ENCODE measurements at places on chromosomes 12 and 14. TPM values are rescaled to one million over a fixed set of nuclear protein-coding genes. Genes with fewer than 3 reads are reported as not detected.

DNA sequence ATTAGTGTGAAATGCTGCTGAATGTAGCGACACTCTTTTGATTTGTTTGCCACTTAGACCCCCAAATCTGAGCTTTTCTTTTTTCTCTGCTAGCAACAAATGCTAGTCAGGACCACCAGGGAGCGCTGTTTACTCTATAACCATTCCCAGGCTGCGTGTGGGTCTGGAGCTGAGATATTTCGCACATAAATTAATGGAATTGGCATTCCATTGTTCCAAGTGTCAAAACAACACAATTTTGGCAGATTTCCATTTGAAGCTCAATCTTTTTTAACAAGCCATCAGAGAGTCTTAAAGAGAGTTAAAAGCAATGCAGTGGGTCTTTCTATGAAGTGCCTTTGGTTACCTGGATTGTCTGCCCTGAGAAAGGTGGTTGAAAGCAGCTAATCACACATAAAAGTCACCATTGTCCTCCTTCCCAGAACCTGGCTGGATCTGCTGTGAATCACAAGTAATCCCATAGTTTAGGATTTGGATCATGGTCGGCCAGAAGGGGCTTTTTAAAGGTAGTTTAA lies 7.4 kb upstream of the TMEM132C start:
- DNase-seq, result peak; percentile 52

GRCh38 chr12:74889073-74889472 lies 320.6 kb downstream of the KCNC2 start:
- DNase-seq, result no peak

GRCh38 chr12:72673853-72674252 lies 401.7 kb downstream of the TRHDE start:
- no peak for DNase-seq

DNA sequence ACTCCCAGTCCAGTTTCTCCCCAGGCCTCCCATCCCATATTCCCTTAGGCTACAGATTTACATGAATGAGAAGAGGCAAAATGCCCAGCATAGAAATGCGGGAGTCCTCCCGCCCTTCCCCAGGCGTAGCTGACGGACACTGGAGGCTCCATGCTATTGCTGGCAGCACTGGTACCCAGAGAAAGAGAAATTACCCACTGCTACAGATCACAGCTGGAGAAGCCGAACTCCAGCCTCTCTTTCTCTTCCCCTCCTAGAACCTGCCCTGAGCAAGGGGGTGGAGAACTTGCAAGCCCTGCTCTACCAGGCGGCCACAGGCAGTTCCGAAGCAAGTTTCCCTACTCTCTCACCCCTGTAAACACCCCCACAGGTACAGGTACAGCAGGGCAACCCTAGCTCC lies 3.6 kb downstream of the LTBR start:
- DNase-seq, result no peak

DNA sequence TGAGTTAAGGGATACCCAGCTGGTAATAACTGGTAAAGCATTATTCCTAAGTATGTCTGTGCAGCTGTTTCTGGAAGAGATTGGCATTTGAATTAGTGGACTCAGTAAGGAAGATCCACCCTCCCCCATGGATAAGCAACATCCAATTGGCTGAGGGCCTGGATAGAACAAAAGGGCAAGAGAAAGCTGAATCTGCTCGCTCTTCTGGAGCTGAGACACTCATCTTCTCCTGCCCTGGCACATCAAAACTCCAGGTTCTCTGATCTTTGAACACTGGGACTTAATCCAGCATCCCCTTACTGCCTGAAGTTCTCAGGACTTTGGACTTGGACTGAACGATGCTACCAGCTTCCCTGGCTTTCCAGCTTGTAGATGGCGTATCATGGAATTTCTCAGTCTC lies 63.1 kb upstream of the CNOT2 start:
- DNase-seq, result no peak

GRCh38 chr14:22791301-22791700 lies 23.9 kb downstream of the SLC7A7 start:
- no peak for DNase-seq

GRCh38 chr12:46628176-46628575 lies 197.6 kb downstream of the SLC38A4 start:
- no peak for DNase-seq

GRCh38 chr12:12976366-12976765 lies 23.7 kb downstream of the HEBP1 start:
- no peak for DNase-seq

- DNase-seq, result no peak
Measured at GRCh38 chr14:99033951-99034350, 238.0 kb downstream of the BCL11B start.

DNA sequence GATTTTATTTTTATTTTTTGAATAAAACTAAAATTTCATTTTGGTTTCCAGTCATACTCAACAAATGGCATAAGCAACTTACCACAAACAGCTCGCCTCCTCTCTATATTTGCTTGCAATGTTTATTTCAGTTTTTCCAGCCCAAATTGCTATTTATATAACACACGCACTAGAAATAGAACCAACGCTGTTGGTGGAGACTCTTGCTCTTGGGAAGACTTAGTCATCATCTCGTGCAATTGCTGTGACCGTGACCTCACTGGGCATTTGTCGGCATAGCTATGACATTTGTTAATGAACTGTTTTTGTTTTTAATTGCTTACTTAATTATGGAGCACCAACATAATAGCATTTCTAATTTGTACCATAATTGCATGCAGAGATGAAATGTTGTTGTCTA lies 153.1 kb upstream of the OTX2 start:
- DNase-seq, result no peak

GRCh38 chr12:22163594-22163993 lies 117.6 kb downstream of the CMAS start:
- DNase-seq, result no peak

- DNase-seq, result no peak
Measured at GRCh38 chr12:29655861-29656260, 127.9 kb downstream of the TMTC1 start.

DNA sequence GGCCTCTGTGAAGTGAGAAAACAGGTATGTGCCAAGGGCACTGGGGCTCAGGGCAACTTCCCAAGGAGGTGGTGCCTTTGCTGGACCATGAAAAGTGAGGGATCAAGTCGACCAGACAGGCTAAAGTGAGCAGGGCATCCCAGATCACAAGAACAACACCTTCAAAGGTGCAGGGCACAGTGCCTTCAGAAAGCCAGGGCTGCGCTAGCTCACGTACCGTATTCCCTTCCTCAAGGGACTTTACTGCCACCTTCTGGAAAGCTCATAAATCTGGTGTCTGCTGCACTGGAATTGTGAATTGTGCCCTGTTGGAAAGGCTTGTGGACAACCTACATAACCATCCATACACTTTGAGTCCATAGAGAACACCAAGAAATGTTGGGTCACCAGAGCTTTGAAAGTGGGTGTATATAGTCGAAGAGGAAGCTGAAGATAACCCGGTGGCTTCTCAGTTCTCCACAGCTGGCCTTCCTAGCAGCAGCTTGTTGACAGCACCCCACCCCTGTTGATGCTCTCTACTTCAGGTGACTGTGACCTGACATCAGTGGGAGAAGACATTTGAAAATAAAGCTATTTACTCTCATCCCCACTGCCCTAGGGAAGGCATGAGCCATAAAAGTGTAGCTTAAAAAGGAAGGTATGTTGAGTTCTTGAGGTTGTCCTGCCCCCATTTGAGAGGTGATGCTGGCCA lies 24.5 kb downstream of the FIGNL2 start:
- peak; percentile 66 for DNase-seq

GRCh38 chr14:39374851-39375250 lies 57.4 kb downstream of the FBXO33 start:
- no peak for DNase-seq

DNA sequence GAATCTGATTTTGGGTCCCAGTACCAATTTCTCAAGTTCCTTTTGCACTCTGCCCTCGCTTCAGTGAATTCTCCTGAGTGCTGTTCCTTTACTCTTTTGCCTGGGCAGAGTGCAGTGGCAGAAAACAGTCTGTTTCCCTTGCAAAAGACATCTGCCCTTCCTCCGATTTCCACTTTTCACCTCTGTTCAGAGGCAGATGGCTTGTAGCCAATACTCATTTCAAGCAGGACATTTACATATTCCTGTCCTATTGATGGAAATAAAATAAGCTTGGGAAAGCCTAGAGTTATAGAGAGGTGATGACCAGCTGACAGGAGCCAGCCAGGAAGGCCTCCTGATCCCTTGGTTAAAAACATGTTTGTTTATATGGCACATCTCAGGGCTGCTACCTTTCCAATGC lies 111.0 kb downstream of the SLC8A3 start:
- DNase-seq, result no peak

DNA sequence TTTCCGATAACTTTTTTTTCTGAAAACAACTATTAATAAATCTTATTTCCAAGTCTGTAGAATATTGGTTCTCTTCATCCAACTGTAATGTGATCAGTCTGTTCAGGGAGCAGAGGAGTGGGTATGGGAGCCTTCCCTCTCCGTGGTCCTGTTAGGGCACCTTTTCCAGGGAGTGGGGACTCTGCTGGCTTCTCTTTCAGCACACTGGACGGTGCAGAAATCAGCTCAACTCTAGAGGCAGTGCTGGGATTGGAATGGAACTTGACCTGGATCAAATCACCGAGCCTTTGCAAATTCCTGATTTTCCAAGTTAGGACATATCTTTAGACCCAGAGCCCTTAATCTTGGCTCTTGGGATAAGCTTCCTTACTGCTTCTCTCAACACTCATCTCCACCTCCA lies 630.4 kb downstream of the DIO2 start:
- DNase-seq, result no peak

- peak; percentile 64 for DNase-seq
Measured at GRCh38 chr12:114685320-114685781, 1.4 kb upstream of the TBX3 start.

- no peak for DNase-seq
Measured at GRCh38 chr14:104798300-104799243, 2.3 kb upstream of the ZBTB42 start.

DNA sequence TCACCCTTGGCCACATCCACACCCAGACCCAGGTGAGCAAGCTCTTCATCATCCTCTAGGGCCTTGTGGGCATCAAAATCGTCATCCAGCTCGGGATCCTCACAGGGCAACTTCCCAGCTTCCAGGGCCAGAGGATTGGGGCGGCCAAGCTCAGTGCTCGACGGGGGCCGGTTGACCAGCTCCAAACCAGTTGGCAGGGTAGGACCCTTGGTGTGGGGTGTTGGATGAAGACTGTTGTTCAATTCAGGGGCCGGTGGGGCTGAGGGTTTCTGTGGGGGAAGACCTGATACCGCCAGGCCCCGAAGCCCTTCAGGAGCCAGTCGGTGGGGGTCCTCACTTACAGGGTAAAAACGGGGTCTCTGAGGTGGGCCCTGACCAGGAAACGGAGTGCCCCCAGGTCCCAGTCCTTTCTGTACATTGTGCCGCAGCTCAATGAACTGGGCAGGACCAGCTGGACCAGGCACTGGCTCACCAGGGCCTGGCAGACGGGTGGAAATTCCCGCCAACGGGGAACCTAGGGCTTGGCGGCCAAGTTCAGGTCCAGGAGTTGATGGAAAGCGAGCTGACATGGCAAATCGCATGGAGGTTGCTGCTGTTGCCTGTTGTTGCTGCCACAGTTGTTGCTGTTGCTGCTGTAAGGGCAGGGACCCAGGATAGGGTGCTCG lies 19.8 kb upstream of the PRKAG1 start:
- no peak for DNase-seq

GRCh38 chr12:19666070-19666469 lies 226.8 kb downstream of the AEBP2 start:
- no peak for DNase-seq

DNA sequence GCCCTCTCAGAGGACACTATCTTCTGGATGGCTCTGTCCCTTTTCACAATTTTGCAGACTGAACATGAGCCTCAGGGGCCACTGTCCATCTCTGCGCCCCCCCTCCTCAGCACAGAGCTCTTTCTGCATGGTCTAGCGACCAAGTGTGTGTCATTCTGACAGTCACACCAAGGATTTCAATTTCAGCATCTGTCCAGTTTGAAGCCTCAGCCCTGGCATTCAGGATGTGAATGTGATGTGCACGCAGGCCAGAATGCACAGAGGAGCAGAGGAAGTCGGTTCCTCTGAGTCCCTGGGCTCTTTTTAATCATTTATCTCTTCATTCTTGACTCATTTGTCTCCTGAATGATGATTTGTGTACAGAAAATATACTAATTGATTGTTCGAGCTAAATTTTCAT lies 102.0 kb upstream of the PWP1 start:
- no peak for DNase-seq

- no peak for DNase-seq
Measured at GRCh38 chr12:64739778-64740177, 19.4 kb downstream of the GNS start.

- peak; percentile 26 for DNase-seq
Measured at GRCh38 chr12:15227004-15227679, 5.9 kb upstream of the RERG start.

DNA sequence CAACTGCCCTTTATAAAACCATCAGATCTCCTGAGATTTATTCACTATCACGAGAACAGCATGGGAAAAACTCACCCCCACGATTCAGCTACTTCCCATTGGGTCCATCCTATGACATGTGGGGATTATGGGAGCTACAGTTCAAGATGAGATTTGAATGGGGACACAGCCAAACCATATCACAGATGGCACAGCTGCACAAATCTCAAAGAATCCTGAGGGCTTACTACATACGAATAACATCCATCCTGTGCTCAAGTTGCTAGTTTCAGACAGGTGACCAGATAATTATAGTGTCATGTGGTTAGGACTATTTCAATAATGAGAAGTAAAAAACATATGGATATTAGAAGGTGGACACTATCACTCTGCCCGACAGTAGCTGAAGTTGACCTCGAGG lies 211.2 kb downstream of the NUAK1 start:
- DNase-seq, result no peak

- DNase-seq, result no peak
Measured at GRCh38 chr12:32148372-32148771, 41.7 kb downstream of the BICD1 start.

GRCh38 chr12:53981634-53982565 lies 3.0 kb upstream of the HOXC10 start:
- DNase-seq, result no peak

DNA sequence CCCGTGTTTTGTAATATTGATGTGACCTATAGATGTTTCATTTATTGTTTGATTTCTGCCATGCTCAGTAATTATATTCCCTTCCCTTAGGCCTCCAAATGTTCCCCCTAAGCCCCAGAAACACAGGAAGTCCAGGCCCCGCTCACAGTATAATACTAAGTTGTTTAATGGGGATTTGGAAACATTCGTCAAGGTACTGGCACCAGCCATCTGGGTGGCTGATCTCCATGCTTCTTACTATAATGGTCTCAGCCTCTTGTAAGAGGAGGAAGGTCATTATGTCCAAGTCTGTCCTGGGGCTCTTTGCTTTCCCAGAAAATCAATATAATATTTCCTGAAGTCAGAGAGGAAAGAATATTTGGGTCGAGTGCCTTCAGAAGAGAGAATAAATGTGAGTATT lies 130.9 kb downstream of the KICS2 start:
- DNase-seq, result peak; percentile 9

BICDL1 gene
- 0.35 TPM for polyA plus RNA-seq

KRT86 gene
- 0.56 TPM for polyA plus RNA-seq

EGLN3 gene
- polyA plus RNA-seq, result 0.31 TPM

SCFD1 gene
- 31.4 TPM for polyA plus RNA-seq

TGM1 gene
- 3.0 TPM for polyA plus RNA-seq

PTMS gene
- 661 TPM for polyA plus RNA-seq

C12orf50 gene
- polyA plus RNA-seq, result 0.10 TPM

MYO1A gene
- polyA plus RNA-seq, result not detected

GPRC5A gene
- polyA plus RNA-seq, result 16.1 TPM

PNN gene
- 8.8 TPM for polyA plus RNA-seq

PRB2 gene
- not detected for polyA plus RNA-seq

CARMIL3 gene
- 0.32 TPM for polyA plus RNA-seq
